Gastrocnemius medialis (tissue), 4 donors: ENCODE measurements at places on chromosomes 6 and 20. TPM values are rescaled to one million over a fixed set of nuclear protein-coding genes. Genes with fewer than 3 reads are reported as not detected.

SNRPB gene
- total RNA-seq, result 175 TPM

OSTM1 gene
- 46.1 TPM for total RNA-seq

CABLES2 gene
- 3.7 TPM for total RNA-seq

TEAD3 gene
- 11.5 TPM for total RNA-seq

MPC1 gene
- 97.7 TPM for total RNA-seq

SAPCD1 gene
- total RNA-seq, result not detected

DNA sequence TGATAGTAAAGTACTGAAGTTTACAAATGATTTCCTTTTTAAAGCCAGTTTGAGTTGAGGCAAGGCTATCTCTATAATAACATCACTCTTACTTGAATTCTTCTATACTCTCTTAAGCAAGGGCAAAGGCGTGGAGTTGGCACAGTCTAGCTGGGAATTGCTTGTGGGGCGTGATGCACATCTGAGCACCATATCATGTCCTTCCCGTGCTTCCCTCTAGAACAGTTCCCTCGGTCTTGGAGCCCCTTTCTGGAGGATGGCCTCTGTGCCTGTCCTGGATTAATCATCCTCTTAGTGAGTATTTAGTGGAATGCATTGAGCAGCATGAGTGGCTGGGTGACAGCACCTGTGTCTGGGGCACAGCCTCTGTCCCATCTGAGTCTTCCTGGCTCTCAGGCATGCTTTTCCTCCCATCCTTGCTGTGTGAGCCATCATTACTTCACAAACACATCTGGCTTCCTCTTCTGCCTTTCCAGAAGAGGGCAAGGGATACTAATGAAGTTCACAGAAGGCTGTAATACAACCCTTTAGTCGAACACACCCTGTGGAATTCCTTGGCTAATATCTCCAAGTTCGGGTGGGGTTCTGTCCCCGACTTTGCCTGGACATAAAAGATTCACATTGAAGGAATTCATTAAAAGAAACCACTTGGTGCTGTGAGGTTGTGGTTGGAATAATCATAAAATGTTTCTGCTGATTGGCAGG lies 188.2 kb downstream of the FNDC1 start:
- DNase-seq, result no peak

GRCh38 chr6:139519571-139520031 lies 145.2 kb upstream of the CITED2 start:
- no peak for DNase-seq

GRCh38 chr20:47359530-47360296 lies 3.2 kb upstream of the ZMYND8 start:
- DNase-seq, result no peak

DNA sequence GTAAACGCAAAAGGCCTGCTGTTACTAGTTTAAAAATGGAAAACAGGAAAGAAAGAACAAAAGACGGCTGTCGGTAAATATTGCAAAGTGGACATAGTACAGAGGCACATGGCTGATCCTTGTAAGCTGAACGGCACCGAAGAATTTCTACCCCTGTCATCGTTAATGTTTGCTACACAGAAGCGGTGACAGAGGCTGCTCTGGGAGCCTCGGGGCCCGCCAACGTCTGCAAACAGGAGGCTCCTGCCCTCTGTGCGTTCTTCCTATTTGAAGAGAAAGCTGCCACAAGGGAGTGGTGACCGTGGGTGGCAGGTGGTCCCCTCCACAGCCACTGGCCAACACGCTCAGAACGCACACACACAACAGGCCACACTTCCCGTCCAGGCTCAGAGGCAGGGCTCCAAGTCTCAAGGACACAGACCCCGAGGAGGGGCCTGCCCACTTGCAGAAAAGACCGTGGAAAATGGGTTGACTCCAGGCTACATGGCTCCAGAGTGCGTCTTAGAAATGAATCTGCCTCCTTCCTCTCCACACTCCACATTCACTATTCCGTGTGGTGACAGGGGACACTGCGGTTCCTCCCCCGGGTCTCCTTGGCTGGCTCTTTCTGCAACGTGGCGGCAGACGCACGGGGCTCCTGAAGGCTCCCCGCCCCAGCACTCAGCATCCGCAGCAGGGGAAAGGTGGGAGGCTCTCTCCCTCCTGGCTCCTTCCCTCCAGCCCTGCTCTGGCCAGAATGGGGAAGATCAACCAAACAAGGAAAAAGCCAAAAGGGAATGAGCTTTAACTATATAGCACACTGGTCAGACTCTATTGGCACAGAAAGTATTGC lies 64.5 kb downstream of the GMPR start:
- no peak for DNase-seq

DNA sequence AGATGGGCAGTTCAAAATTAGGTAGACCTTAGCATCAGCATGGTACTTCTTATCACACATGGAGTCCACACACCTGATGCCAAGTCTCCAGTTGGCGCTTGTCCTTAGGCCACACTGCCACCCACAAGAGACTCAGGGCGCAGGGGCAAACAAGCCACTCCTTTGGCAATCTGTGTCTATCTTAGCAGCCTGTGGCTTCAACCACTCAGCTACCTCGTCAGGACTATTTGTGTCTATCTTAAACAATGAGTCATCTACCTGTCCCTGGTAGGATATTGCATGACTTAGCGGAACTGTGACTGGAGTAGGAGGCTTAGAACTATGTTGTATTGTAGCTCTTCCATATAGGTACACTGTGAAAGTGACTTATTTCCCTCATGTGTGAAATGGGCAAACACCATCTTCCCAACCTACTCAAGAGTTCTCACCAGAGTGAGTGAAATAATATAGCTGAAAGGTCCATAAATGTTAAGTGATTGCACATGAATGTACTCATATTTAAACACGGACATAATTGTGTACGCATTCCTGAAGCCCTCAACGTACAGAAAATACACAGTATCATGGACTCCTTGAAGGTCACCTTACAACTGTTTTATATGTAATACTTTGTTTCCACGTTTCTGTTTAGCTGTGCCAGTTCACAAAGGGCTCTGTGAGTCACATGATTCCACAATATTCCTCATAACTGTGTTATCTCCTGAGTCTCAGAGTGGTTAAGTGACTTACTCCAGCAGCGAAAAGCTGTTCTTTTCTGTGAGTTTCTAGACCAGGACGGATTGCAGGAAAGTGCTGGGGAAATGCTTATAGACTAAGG lies 1.6 kb downstream of the TRIM27 start:
- DNase-seq, result no peak

GRCh38 chr6:135382182-135382628 lies 115.3 kb downstream of the AHI1 start:
- no peak for DNase-seq

DNA sequence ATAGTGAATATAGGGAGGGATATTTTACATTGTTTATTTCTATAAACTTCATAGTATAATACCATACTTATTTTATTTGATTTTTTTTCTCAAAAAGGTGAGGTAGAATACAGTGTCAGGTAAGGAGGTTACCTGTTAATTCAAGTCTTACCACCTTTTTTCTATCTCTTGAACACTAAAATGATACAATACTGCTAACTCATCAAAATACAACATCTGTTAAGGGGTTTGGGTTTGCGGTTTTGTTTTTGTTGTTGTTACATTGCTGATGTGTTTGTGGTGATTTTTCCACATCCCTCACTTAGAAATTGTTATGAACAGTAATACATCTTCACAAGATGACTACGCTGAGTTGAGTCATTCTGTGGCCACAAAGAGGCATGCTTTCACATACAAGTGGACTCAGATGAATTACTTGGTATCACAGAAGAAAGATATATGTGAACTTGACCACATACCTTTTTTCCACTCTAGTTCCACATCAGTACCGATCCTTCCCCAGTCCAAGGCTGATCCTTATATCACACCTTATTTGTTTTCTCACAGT lies 139.4 kb upstream of the ID4 start:
- DNase-seq, result no peak

GRCh38 chr6:64250126-64250525 lies 614.5 kb downstream of the PHF3 start:
- DNase-seq, result no peak

DNA sequence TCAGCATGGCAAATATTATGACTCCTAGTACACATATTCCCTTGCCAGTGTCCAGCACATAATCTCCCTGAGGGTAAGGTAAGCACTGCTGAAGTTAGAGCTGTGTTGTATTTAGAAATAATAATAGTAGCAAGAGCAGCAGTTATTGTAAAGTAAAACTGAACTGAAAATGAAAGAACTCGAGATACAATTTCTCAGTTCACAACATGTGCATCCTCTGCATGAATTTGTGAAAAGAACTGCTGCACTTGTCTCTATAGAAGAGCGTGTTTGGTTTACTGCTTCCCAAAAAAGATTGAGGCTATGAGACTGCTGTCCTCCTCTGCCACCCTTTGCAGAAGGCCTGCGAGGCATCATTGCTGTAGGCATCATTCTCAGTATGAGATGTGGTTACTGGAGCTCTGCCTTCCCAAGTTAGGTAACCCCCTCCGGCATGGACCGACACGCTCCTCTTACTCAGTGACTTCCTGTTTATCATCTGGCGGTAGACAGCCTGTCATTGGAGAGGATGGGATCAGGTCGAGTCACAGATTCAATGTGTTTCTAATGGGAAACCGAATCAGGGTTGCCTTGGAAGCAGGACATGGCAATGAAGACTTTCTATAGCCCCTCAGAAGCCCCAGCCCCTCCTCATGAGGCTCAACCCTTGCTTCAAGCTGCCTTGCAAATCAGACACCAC lies 48.1 kb downstream of the SLC24A3 start:
- no peak for DNase-seq

- DNase-seq, result no peak
Measured at GRCh38 chr20:9280666-9281065, 211.8 kb downstream of the PLCB4 start.

DNA sequence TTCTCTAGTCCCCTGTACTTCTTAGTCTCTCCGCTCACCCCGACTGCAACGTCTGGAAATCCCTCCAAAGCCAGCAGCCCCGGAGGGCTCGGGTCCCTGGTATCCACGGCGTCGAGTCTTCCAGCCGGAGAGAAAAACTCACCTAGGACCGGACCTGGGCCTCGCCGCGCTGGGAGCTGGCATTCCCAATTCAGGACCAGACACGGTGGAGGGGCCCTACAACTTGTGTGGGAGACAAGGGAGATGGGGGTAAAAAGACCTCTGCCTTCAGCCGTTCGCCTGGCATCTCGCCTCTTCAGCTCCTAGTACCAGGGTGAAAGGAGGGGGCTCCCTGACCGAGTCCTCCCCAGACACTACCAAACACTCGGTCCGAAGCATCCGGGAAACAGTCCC lies 64.3 kb downstream of the GPX5 start:
- DNase-seq, result no peak

DNA sequence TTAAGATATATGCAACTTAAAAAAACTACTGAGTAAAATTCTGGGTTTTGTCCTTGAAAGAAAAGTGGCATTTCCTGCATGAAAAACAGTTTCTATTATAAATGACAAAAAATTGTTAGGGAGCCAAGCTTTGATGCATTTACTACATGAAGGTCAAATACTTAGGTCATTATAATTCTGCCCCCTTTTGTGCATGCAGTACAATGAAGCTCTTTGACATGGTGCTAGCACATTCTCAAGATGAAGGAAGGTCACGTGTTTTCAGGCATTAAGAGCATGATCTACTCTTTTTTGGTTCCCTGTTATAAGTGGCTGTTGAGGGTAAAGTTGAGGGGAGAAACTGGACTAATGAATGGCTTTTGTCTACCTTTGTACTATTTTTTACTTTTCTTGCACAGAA lies 72.7 kb downstream of the FOXO3 start:
- DNase-seq, result no peak

- no peak for DNase-seq
Measured at GRCh38 chr20:50737352-50737751, 6.0 kb downstream of the PARD6B start.

DNA sequence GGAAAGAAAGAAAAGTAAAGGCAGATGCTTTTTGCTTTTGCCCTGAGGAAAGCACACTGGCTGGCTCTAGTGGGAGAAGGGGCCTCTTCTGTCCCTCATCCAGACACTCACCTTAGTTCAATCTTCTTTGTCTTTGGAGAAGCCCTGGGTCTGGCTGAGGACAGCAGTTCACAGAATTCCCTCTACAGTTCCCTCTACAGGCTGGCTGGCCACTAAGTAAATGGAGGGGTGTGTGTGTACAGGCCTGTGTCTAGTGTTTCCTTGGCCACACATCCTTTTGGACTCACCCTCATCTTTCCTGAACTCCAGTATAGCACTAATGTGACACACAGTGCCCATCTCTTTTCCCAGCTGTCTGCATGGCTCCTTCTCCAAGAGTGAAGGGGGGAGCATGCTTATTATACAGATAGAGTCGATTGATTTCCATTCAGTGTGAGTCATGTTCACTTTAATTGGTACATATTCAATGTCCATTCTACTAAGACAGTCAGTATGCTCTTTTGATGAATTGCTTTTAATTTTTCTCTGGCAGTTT lies 26.0 kb upstream of the CLVS2 start:
- DNase-seq, result no peak

- no peak for DNase-seq
Measured at GRCh38 chr6:13484138-13484708, 3.2 kb downstream of the GFOD1 start.

- DNase-seq, result no peak
Measured at GRCh38 chr20:40323361-40323794, 365.7 kb downstream of the MAFB start.

DNA sequence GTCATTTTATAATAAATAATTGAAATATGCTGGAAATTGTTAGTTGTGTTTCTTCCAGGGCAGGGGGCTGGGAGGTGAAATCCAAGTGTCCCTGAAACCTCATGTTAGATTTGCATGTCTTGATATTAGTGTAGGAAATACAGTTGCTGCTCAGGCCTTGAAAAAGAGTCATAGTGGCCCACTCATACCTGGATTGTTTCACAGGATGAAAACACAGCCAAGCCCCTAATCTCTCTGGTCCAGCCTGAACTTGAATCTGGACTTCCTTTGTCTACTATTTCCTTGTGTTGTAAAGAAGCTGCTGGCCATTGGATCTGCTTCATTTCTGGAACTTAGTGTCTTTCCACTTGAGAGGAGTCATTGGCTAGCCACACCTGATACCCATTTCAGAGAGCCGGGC lies 108.8 kb upstream of the JARID2 start:
- DNase-seq, result no peak

DNA sequence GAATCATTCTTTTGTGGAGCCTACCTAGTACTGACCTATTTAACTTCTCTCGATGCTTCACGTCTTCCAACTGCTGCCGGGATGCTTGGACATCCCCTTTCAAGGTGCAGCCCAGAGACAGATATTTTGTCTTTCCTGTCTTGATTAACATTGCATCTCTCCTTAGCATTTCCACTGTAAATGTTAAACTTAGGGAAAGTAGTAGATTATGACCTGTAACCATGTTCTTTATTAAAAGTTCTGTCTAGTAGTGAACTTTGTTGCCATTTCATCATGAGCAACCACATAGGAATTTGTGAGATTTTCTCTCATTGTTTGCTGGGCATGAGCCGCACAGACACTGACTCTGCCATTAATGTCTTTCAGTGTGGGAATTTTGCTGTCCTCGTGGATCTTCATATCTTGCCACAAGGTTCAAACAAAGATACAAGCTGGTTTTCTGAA lies 117.9 kb downstream of the JAG1 start:
- no peak for DNase-seq
